Left ventricle myocardium inferior (tissue), 1 donor: ENCODE measurements at places on chromosomes 5 and 9. TPM values are rescaled to one million over a fixed set of nuclear protein-coding genes. Genes with fewer than 3 reads are reported as not detected.
A peak's percentile ranks its signal among the peaks of the same experiment; 100 is the strongest.

DNA sequence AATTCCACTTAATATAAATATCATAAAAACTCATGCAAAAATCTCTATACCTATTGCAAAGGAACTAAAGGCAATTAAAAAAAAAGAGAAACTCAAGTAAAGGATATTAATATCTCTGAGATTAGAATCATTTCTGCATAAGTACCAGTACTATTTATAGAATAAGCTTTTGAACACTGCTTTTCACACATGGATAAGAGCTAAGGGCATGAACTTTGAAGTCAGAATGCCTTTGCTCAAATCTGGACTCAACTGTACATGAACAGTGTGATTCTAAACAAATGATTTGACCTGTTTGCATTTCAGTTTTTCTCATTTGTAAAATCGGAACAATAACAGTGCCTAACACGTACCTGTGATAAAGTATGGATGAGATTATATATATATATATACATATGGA, 255.9 kb downstream of the EFNA5 start:
- no peak overlapping the region for H3K27ac ChIP-seq
- H3K4me1 ChIP-seq: peaks cover 66% of the 10 kb centered on the region

DNA sequence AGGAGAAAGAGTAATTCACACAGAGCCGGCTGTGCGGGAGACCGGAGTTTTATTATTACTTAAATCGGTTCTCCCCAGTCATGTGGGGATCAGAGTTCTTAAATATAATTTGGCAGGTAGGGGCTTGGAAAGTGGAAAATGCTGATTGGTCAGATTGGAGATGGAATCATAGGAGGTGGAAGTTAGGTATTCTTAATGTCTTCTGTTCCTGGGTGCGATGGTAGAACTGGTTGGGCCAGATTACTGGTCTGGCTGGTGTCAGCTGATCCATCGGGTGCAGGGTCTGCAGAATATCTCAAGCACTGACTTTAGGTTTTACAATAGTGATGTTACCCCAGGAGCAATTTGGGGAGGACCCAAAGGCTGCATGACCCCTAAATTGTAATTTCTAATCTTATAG, 4.6 kb upstream of the CERCAM start:
- H3K4me3 ChIP-seq: no peak overlapping the region
- H3K27ac ChIP-seq: no peak overlapping the region
- no peaks in the 10 kb centered on the region for H3K36me3 ChIP-seq
- H3K4me1 ChIP-seq: peaks cover 32% of the 10 kb centered on the region
- H3K27me3 ChIP-seq: peaks cover 80% of the 10 kb centered on the region

The GDF9 gene
- 0.52 TPM for total RNA-seq

The IGIP gene
- total RNA-seq: 12.0 TPM

DNA sequence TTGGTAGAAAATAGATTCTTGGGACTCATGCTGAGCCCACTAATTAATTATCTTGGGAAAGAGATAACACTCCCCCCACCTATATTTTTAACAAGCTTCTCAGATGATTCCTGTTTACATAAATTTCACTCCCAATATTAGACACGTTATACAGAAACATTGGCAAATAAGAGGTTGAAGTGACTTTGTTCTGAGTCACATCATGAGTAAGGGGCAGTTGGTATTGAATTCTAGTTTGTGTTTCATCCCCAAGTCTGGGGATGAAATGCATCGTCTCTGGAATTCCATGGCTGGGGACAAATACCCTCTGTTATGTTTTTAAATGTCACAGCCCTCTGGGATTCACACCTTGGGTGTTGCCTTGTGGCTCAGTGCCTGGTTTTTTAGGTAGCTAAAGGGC, 41.0 kb downstream of the BASP1 start:
- peaks cover 38% of the 10 kb centered on the region for H3K27me3 ChIP-seq
- H3K4me3 ChIP-seq: no peak overlapping the region
- H3K27ac ChIP-seq: no peak overlapping the region
- no peaks in the 10 kb centered on the region for H3K36me3 ChIP-seq
- no peak for DNase-seq

The AQP7 gene
- total RNA-seq: 150 TPM

The TAF11L5 gene
- not detected for total RNA-seq

GRCh38 chr9:105694190-105694847, at the start of gene TMEM38B:
TMEM38B (plus strand) TSS chr9:105694541; CDS start chr9:105694661, 120 bp downstream.
- H3K27me3 ChIP-seq: peaks cover 22% of the 10 kb centered on the region
- H3K36me3 ChIP-seq: no peaks in the 10 kb centered on the region
- peaks cover 58% of the 10 kb centered on the region for H3K4me1 ChIP-seq
- peak within 1 kb of the TSS; percentile 88 for H3K27ac ChIP-seq
- DNase-seq: peak; percentile 80
- H3K4me3 ChIP-seq: peak within 1 kb of the TSS; percentile 88
